ENCODE measurements at places on chromosomes 6 and 20. TPM values are rescaled to one million over a fixed set of nuclear protein-coding genes. Genes with fewer than 3 reads are reported as not detected.

DNA sequence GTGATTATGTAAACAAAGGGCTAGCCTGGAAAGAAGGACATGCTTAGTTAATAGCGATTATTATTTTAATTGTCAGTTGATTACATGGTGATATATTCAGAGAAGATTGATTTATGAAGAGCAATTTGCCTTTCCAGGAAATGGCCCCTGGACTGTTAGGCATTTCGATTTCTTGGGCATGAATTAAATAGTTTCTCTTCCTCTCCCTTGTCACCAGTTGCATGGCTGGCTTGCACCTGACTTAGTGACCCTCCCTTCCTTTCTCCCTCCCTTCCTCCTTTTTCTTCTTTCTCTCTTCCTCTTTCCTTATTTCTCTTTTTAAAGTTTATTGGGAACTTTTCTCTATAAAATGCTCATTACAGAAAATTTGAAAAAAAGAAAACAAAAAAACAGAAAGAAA, 235.4 kb downstream of the CDC5L start:
- H3K4me1 ChIP-seq: no peaks in the 10 kb centered on the region
- no peak overlapping the region for H3K4me3 ChIP-seq
- no peaks in the 10 kb centered on the region for H3K27me3 ChIP-seq
- H3K36me3 ChIP-seq: no peaks in the 10 kb centered on the region
- H3K27ac ChIP-seq: no peak overlapping the region
- no peak for DNase-seq

DNA sequence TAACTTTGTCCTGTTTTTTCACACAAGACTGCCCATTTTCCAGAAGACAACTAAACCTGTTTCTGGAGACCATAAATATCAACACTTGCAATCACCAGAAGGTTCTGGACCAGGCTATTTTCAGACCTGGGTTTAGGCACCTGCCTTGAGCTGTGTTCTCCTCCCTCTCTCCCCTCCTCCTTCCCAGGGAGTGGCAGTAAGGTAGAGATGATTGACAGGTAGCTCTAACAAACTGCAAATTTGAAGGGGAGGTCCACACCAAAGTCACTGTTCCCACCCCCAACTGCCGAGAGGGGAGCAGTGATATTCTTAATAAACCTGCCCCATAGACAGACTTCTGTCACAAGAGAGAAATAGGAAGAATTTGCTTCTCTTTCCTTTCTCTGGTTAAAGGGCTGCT, 91.2 kb upstream of the BACH2 start:
- no peaks in the 10 kb centered on the region for H3K27me3 ChIP-seq
- peaks cover 9% of the 10 kb centered on the region for H3K4me1 ChIP-seq
- no peak for DNase-seq
- no peaks in the 10 kb centered on the region for H3K36me3 ChIP-seq
- H3K27ac ChIP-seq: no peak overlapping the region

- no peak overlapping the region for H3K27ac ChIP-seq
- H3K4me3 ChIP-seq: no peak overlapping the region
- H3K36me3 ChIP-seq: no peaks in the 10 kb centered on the region
- no peaks in the 10 kb centered on the region for H3K4me1 ChIP-seq
These were observed 88.8 kb downstream of the SASH1 start for GRCh38 chr6:148431413-148431812.

Gene PANK2
- 58.1 TPM for total RNA-seq

Gene F13A1
- total RNA-seq: 0.42 TPM

Gene POFUT1
- total RNA-seq: 87.1 TPM

Gene ACSS2
- total RNA-seq: 6.0 TPM

Gene MPIG6B
- total RNA-seq: not detected

Measured in CD8-positive, alpha-beta memory T cell (primary cell).